ENCODE measurements at places on chromosomes 1 and 21.

- peaks cover 27% of the 10 kb centered on the region for H3K36me3 ChIP-seq
- no peak overlapping the region for H3K4me3 ChIP-seq
- no peak for DNase-seq
- H3K4me1 ChIP-seq = no peaks in the 10 kb centered on the region
- H3K27me3 ChIP-seq = no peaks in the 10 kb centered on the region
Observed at GRCh38 chr1:10630661-10631120, 155.9 kb downstream of the PEX14 start.

DNA sequence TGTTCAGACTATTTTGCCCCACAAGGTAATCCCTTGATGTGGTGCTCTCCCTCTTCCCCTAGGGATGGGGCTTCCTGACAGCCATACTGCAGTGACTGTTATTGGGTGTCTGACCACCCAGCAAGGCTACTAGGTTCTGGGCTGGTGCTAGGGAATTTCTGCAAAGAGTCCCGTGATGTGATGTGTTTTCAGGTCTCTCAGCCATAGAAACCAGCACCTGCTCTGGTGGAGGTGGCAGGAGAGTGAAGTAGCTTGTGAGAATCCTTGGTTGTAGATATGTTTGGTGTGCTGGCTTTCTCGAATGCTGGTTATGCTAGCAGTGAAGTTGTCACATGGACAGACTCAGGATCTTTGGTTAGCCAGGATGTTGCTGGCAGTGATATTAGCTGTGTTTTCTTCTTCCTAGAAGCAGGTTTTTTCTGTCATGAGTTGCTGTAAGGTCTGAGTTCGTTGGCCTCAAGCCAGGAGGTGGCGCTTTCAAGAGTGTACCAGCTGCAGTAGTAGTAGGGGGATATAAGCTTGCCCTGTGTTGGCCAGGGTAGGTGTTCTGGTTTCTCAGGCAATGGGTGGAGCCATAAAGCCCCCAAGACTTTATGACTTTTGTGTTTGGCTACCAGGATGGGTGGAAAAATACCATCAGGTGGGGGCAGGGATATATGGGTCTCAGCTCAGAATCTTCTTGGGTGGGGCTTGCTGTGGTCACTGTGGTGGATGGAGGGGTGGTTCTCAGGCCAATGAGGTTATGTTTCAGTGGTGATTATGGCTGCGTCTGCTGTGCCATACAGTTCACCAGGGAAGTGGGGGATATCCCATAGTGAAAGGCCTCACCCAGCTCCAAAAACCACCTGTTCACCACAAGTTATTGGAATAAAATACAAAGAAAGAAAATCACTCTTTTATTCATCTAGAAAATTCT, 1112.3 kb downstream of the KCNT2 start:
- H3K4me1 ChIP-seq = no peaks in the 10 kb centered on the region
- H3K27me3 ChIP-seq = no peaks in the 10 kb centered on the region
- no peak overlapping the region for H3K4me3 ChIP-seq
- H3K27ac ChIP-seq = no peak overlapping the region
- H3K36me3 ChIP-seq = no peaks in the 10 kb centered on the region

GRCh38 chr1:159879136-159879535, 16.7 kb upstream of the VSIG8 start:
- no peak overlapping the region for H3K27ac ChIP-seq
- no peaks in the 10 kb centered on the region for H3K36me3 ChIP-seq
- H3K4me3 ChIP-seq = no peak overlapping the region
- no peak for DNase-seq

DNA sequence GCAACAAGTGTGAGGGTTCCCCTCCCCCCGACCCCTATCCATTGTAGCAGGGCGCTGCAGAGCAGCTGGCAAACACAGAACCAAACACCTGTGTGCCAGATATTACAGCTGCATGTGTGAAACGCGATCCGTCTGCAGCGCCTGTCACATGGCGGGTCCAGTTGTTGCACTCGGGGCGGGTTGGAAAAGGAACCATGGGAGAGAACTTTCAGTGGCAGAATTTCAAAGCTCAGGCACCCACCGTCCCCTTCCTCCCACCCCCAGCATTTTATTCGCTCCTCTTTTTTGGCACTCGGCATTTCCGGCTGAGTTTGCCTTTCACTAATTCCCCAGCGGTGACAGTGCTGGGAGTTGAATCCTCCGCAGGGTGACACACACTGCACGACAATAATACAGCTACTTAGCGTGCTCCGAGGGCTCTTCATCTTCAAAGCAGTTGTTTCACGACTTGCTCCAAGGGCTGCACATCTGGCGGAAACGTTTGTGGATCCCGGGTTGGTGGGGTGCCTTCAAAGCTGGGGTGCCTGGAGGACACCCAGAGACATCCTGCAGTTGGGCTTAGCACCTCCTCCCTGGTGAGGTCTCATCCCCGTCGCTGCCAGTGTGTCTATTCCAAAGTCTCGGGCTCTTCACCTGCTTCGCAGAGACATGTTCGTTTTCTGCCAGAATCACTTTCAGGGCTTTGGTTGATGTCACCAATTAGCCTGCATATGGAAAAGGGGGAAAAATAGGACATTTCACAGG, 180.7 kb downstream of the ZBTB18 start:
- H3K27me3 ChIP-seq = peaks cover 88% of the 10 kb centered on the region
- H3K36me3 ChIP-seq = no peaks in the 10 kb centered on the region
- H3K27ac ChIP-seq = no peak overlapping the region
- DNase-seq = no peak
- no peaks in the 10 kb centered on the region for H3K4me1 ChIP-seq
- H3K4me3 ChIP-seq = no peak overlapping the region

DNA sequence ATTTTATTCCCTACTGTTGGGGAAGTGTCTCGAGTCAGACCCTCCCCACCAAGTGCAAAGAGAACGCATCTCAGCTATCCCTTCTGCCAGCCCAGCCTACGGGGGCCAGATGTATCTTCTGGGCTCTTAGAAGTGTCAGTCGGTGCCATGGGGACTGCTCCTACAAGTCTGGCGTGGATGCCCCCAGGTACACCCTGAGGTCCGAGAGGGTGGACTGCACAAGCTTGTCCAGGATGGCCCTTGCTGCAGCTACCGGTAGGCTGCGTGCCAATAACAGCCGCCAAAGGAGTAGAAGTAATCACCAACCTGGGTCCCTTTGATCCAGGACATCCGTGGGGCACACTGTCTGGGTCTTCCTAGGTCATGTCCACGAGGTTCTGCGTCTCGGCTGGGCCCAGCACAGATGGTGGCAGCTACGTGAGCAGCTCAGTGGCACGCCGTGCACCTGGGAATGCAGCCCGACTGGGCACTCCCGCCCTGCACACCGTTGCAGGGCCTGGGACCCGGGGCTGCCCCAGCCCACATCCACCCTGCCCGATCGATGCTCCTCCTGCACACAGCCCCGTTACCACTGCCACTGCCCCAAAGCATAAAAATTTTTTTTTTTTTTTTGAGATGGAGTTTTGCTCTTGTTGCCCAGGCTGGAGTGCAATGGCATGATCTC, 8.8 kb upstream of the SSU72 start:
- H3K36me3 ChIP-seq = no peaks in the 10 kb centered on the region
- H3K4me1 ChIP-seq = peaks cover 4% of the 10 kb centered on the region
- H3K4me3 ChIP-seq = no peak overlapping the region
- DNase-seq = no peak
- no peak overlapping the region for H3K27ac ChIP-seq

- H3K27me3 ChIP-seq = no peaks in the 10 kb centered on the region
- H3K4me3 ChIP-seq = no peak overlapping the region
- no peaks in the 10 kb centered on the region for H3K36me3 ChIP-seq
- 0 out of 3 replicates have a peak overlapping the region, but pooled peaks have one; percentile 27 for H3K27ac ChIP-seq
Observed at GRCh38 chr1:78032996-78033796, 12.6 kb upstream of the GIPC2 start.

DNA sequence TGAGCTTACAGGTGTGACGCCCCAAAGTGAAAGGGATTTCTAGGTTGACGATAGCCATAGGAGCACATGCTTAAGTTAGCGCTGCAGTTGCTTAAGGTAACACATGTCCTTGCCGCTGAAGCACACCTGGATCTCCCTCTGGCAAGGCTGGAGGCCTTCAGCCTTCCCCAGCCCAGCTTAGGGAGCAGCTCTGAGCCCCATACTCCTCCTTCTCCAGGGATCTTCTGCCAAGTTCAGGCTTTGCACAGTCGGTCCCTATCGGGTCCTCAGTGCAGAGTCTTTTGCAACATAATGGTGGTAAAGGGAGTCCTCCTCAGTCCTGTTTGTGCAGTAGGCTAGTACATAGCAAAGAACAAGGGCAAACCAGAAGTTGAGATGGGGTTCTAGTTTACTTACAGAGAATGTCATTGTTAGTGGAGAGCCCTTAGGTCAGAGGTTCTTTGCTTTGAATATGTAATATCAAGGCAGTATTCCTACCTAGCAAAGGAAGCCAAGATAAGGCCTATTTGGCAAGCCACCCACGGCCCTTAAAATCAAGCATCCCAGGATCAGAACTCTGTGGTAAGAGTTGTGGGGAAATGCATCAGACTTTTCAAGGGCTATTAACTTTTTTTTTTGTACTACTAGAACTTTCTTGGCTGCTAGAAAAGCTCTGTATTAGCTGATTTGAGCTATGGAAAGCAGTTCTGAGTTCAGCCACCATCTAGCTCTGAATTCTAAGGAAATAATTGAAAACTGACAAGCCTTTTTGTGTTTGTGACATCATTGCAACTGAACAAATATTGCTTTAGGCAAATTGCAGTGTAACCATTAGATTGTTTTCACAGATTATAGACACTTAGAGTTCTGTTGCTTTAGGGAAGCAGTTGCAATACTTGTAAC, 1.4 kb downstream of the EVA1C start:
- H3K27ac ChIP-seq = no peak overlapping the region
- no peak for DNase-seq
- H3K36me3 ChIP-seq = no peaks in the 10 kb centered on the region
- H3K4me1 ChIP-seq = peaks cover 22% of the 10 kb centered on the region
- H3K4me3 ChIP-seq = no peak overlapping the region

Data from K562 (cell line).